ENCODE measurements at places on chromosomes 3 and 15.

DNA sequence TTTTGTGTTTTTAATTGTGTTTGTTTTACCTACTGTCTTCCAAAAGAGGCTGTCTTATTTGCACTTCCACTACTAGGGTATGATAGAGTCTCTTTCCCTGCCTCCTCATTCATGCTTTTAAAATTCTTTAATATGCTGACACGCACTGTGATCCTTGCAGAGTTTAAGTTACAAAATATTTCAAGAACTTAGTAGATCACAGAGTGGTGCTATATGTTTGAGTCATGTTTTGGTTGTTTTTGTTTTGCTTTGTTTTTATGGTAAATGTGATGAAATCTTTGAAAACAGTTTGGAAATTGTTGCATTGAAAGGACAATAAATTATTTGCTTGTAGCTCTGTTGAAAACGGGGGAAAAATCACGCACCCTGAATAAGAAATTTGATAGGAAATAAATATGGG is 5.9 kb upstream of the ABHD10 start:
- DNase-seq, result no peak

GRCh38 chr3:128415200-128415772 is 51.4 kb downstream of the DNAJB8 start:
- DNase-seq, result no peak

DNA sequence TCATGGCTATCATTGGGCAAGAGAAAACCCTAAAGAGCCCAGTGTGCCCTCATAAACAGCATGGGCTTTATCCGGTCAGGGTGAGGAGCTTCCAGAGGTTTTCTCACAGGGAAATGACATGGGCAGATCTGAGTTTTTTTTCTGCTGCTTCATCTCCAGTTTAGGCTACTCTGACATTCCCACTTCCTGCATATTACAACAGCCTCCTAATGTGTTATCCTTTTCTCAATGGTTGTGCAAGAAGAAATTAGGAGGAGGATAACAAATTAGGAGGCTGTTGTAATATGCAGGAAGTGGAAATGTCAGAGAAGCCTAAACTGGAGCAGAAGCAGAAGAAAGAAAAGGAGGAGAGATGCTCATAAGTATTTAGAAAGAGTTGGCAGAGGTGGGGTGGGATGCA is 175.6 kb downstream of the MTHFS start:
- no peak for DNase-seq

GRCh38 chr3:12984023-12984823 is 89.0 kb downstream of the IQSEC1 start:
- peak; percentile 44 for DNase-seq

DNA sequence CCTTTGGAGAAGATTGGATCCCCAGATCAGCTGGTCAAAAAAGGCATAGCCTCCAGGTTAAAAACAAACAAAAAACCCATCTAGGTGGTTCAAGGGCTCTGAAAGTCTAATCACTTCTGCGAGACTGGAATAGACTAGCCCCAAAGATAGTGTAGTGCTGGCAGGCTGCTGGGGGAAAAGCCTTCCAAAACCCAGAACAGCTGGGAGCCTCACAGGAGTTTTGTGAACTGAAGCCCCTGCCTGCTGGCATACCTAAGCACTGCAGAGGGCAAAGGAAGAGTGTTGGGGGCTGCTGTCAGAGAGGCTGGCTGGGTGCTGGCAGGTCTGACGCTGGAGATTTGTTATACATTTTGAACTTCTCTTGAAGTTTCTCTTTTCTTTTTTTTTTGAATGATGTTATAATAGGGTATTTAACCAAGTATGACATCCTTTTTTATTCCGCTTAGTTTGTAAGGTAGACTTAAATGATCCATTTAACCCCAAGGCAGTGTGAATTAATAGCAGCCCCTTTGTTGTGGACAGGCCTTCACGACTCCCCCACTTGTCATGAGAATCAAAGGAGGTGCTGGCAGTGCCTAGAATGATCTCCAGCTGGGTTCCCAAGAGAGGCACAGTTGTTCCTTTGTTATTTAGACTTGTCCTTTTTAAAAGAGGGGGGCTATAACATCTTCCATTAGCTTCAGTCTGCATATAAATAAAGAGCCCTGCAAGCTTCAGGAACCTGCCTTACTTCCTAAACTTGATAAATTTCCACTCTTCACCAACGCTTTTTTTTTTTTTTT is 53.9 kb downstream of the CRTC3 start:
- no peak for DNase-seq

DNA sequence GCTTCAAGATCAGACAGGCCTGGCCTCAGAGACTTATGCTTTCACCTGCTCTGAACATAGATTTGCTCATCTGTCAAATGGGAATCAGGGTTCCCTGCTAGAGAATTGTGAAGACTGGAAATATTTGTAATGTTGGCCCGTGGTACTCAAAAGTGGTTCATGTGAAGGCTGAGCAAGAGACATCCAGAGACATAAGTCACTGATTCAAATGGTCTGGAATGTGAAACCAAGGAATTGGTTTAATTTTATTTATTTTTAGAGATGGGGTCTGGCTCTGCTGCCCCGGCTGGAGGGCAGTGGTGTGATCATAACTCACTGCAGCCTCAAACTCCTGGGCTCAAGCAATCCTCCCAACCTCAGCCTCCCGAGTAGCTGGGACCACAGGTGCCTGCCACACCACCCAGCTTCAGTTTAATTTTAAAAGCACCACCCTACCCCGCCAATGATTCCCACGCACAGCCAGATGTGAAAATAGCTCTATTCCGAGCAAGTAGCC is 60.1 kb downstream of the DAPK2 start:
- no peak for DNase-seq

GRCh38 chr15:94793641-94794040 is 562.3 kb downstream of the MCTP2 start:
- DNase-seq, result no peak

DNA sequence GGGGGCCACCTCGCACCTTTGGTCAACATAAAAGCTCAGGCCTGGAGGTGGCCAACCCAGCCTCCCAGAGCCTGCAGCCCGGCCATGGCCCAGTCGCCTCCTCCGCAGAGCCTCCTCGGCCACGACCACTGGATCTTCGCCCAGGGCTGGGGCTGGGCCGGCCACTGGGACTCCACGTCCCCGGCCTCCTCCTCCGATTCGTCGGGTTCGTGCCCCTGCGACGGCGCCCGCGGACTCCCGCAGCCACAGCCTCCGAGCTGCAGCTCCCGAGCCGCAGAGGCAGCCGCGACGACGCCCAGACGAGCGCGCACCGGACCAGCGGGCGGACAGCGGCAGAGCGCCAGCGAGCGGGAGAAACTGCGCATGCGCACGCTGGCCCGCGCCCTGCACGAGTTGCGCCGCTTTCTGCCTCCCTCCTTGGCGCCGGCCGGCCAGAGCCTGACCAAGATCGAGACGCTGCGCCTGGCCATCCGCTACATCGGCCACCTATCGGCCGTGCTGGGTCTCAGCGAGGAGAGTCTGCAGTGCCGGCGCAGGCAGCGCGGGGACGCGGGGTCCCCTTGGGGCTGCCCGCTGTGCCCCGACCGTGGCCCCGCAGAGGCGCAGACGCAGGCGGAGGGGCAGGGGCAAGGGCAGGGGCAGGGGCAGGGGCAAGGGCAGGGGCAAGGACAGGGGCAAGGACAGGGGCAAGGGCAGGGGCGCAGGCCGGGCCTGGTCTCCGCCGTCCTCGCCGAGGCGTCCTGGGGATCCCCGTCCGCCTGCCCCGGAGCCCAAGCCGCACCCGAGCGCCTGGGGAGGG is at the start of gene MESP2:
Gene MESP2 (plus strand): TSS at position 59 of the 799 bp plus-strand sequence. CDS start 26 bp downstream, at position 85.
- peak; percentile 16 for DNase-seq

- DNase-seq, result no peak
These were observed 45.7 kb downstream of the RPLP1 start for GRCh38 chr15:69498282-69498681.

- no peak for DNase-seq
These were observed 371.7 kb upstream of the CNTN6 start for GRCh38 chr3:721086-721485.

DNA sequence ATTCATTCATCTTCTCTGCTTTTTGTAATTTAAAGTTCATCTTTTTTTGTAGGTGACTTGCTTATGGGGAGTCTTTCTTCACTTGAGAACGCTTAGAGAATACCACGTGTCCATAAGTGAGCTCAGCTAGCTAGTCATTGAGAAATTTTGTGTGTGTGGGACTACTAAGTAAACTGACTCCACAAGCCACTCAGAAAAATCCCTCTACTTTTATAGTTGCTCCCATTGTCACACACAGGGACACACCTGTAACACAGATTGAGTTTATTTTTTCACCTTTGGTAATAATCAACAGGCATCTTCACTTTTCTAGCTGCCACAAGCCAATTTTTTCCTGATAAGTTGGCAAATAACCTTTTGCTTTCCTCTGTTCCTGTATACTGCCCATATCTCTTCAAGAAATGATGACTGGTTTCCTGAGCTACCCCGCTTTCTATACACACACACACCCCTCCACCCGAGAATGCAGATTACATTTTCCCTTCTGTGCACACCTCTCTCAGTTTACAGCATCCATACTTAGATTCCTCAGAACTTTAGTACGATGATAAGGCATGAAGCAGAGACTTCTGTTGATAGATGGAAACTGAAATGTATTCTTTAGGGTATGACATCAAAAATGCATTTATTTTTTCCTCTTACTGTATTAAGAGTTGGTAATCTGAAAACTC is 4.6 kb downstream of the TSC22D2 start:
- no peak for DNase-seq

- no peak for DNase-seq
These were observed 109.4 kb downstream of the DLG1 start for GRCh38 chr3:197188963-197189362.

GRCh38 chr3:37457378-37458065 is 283.1 kb upstream of the LRRFIP2 start:
- no peak for DNase-seq

GRCh38 chr15:36527235-36528162 is 51.9 kb upstream of the CDIN1 start:
- no peak for DNase-seq

DNA sequence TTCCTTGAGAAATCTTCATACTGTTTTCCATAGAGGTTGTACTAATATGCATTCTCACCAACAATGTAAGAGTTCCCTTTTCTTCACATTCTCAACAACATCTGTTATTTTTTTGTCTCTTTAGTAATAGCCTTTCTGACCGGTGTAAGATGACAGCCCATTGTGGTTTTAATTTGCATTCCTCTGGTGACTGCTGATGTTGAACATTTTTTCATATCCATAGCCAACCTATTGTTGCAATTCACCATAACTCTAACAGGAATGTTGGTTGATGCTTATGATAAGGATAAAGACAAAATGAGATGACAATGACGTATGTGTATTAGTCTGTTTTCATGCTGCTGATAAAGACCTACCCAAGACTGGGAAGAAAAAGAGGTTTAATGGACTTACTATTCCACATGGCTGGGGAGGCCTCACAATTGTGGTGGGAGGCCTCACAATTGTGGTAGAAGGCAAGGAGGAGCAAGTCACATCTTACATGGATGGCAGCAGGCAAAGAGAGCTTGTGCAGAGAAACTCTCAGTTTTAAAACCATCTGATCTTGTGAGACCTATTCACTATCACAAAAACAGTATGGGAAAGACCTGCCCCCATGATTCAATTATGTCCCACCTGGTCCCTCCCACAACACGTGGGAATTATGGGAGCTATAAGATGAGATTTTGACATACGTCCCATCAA is 37.6 kb upstream of the RHCG start:
- DNase-seq, result no peak

DNA sequence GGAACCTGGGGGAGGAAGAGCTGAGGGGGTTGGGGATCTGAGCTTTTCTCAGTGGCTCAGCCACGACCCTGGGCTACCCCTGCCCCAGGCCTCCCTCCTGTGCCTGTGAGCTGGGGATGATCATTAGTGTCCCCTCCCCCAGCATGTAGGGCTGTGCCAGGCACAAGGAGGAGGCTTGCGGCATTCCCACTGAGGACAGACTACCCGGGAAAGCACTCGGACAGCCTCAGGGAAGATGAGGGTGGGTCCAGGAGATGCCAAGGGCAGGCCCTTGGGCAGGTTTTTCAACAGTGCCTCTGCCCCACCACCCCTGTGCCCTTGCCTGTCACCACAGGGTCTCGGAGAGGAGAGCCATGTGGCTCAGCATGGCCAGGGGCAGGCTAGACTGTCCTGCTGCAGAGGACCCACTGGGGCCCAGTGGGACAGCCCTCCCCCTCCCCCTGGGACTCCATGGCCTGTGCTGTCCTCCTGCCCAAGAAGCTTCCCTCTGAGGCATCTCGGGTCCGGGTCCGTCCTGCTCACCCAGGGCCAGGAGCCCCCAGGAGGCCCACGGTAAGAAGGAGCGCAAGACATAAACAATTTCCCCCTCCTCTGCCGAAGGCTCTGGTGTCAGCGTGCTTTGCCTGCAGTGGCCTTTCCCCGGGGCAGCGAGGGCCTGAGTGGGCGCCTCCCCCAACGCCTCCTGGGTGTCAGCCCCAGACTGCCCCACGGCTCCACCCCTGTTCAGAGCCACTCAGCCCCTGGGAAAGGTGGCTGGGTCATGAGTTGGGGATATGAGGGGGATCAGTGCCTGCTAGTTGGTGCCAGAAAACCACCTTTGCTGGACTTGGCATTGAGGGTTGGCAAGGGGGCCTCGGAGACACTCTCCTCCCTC is 192.5 kb downstream of the GOLGA6L6 start:
- no peak for DNase-seq

- DNase-seq, result no peak
These were observed 53.5 kb downstream of the DTWD1 start for GRCh38 chr15:49674370-49674769.

DNA sequence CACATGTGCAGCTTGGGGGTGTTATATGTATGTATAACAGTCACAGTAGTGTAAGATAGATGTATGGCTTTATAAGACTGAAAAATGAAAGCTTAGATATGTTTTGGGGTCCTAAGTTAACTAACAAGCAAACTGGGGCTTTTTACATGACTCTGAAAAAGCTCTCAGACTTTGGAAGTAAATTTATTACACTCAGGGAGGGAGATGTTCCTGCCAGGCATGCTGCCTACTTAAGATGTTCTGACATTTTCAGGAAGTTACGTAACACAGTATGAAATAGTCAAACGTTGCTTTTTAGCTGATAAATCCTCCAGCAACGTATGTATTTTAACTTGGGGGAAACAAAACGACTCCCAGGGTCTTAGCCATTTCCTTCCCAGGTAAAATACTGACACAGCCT is 1.7 kb upstream of the IFT57 start:
- no peak for DNase-seq

GRCh38 chr15:44798826-44799225 is 62.5 kb downstream of the TRIM69 start:
- DNase-seq, result no peak

- DNase-seq, result no peak
These were observed 23.1 kb downstream of the CCDC12 start for GRCh38 chr3:46953234-46954010.

GRCh38 chr3:142943870-142944269 is 19.6 kb downstream of the PAQR9 start:
- no peak for DNase-seq

DNA sequence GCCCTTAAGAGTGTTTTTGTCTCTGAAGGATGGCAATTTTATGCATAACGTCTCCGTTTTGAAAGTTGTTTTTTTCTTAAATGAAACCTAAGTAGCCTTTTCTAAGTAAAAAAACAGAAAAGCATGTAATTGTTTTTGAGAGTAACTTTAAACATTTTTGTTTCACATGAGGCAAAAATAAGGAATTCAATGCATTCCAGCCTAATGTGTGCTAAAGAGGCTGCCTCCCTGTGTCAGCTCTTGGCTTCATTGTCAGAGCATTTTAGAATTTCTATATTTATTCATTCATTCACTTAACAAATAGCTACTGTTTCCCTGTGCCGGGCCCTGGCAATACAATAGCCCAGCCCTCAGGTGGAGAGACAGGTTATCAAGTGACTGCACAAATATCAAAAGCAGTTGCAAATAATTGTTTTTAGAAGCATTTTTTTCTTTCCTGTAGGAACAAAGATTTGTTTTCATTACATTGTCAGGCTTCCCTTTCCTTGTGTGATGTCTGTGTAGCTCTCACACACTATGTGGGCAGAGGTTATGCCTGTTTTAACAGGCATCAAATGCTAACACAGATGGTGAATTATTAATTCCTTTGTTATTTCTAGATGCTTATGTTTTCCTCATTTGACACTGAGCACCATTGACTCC is 81.9 kb downstream of the CCK start:
- DNase-seq, result no peak
